ENCODE measurements at places on chromosomes 2 and 18.

DNA sequence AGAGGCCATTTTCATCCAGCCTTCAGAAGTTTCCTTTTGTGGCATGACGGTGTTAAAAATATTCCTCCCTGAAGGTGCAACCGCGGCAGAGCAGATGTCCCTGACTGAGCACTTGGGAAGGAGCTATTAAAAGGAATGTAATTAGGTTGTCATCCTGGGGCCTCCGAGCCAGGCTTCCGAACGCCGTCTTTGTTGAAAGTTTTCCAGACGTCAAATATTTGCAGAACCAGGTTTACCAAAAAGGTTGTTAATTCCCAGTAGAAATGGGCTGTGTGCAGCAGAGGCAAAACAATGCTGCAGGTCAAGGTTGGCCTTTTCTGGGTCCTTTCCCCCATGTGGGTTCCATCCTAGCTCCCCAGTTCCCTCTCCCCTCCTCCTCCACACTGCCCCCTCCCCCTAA lies 110.0 kb upstream of the STPG4 start:
- no peak for DNase-seq

DNA sequence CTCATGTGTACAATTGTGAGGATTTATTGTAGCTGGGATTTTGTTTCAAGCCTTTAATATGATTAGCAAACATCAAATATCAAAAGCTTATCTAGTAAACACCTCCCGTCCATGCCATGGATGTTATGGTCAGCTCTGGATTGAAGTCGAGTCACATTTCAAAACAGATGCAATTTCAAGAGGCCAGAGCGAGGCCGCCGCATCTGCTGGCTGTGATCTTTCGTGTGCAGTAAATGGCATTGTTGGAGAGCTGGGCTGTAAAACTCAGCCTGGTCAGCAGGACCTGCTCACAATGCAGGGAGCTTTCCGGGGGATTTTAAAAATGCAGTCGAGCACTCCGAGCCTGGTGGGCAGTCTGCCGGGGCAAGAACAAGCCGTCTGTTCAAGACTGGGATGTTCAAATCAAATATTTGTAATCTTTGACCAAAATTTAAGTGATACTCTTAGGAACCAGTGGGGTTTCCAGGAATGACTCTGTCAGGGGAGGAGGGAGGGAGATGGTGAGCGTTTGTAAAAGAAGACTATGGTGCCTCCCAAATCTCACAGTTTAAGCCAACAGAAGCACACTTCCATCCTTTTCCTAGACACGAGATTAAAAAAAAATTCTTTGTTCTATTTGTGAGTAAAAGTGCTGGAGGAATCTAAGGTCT lies 97.6 kb downstream of the MYCN start:
- DNase-seq, result no peak

DNA sequence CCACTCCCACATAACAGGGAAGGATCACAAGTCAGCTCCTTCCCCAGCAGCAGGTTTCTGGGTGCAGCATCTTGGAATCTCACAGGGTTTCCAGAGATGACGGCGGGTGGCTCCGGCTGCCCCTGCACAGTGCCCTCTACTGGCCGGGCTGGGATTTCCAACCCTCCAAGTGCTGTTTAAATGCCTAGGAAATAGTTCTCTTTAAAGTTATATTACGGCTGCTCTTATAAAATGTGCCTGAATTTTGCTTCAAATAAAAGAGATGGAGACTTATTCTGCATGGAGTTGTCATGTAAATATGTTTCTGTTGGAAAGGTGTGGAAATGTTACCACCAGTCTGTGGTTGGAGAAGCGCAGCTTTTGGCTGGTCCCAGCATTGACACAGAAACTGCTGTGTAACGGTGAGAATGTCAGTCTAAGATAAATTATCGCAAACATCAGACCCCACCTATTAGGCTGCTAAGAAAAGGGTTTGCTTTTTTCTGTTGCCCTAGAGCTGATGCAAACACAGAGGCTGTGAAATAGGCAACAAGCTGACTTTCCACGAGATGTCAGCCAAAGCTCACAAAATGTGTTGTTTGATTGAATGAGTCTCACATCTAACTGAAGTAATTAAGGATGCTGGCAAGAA lies 3.3 kb upstream of the HJURP start:
- no peak for DNase-seq

- no peak for DNase-seq
These were observed 109.5 kb downstream of the SP3 start for GRCh38 chr2:173855661-173856060.

DNA sequence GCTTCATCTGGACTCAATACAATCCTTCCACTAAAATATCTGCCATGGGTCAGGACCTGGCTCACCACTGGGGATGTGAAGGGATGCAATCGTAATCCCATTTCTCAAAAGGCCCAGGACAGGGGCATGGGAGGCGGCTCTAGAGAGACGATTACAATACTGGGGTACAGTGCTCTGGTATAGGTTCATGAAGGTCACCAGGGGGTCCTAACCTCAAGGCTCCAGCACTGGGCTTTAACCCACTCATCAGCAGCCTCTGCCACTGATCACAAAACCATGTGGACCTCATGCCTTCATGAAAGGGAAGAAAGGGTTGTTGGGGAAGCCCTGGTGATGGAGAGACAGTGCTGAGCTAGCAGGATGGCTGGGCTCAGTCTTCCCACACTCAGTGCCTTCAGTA lies 48.8 kb downstream of the ADD2 start:
- no peak for DNase-seq

GRCh38 chr2:151102226-151102625 lies 159.4 kb downstream of the RBM43 start:
- DNase-seq, result no peak

GRCh38 chr18:55651236-55651635 lies 63.2 kb upstream of the TCF4 start:
- no peak for DNase-seq

DNA sequence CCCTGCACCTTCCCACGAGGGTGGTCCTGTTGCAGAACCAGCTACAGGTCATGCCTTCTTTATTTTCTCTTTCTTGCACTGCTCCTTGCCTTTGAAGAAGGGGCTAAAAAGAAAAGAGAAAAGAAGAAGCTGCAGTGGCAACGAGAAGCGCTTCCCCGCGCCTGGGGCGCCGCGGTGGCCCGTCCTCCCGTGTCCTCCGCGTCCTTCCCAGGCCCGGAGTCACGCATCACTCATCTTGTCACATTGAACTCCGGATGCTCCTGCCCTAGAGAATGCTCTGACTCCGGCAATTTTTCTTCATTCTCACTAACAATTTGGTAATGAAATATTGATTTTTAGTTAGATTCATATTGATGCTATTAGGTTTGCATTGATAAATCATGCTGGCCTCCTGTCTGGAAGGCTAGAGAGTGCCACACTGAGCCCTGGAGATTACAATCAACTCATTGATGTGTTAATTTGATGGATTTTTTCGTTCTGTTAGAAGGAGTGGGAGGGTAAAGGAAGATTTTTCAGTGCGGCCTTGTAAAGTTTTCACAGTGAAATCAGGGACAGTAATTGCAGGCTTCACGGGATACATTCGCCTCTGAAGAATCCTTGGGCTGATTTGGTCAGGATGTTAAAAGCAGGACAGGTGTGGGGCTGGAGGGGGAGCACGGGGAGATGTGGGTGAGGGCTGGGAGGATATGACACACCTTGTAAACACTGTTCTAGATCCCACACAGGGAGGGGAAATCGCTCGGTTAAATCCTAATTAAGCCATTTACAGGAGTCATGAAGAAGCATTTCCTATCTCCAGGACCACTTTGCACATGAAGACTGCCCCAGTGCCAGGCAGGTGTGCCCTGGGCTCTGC lies 349.3 kb downstream of the ZNF516 start:
- no peak for DNase-seq

DNA sequence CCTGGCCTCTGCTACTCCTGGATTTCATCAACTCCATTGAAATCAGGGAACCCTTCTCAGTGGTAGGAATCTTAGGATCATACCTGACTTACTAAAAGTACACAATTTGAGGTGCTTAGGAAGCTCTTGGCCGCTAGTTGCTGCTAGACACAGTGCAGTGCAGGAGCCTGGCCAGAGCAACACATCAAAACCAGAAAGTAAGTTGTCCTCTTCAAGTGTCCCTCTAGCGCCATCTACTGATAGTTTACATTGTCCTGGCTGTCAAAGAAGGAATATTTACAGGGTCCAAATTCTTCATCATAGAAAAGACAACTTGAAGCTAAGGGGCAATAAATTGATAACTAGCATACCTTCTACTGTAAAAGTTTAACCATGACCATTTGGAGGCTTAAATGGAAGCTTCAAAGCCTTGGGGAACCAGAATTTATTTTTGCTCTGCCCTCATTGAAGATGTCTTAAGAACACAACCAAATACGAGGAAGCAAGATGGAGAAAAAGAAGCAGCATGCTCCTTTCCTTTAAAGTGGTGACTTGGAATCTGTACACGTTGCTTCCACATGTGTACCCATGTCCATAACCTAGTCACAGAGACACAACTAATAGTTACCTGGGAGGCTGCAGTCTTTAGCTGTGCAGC lies 889.1 kb upstream of the GCFC2 start:
- no peak for DNase-seq

DNA sequence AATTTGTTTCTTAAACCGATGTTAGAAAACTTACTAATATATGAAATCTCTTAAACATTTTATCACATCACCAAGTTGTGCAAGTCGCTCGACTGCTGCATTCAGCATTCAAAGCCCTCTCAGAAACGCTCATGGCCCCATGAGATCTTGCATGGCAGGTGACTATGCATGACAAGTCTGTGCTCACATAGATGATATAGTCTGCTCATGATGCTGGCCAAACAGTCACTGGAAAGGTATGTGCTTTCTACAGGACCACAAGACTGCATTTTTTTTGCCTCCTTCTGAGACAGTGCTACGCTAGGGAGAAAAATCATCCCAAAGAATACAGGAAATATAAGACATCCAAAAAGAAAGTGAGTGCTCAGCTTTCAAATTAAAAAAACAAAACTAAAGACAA lies 98.3 kb upstream of the ZBTB14 start:
- DNase-seq, result no peak

GRCh38 chr2:190420801-190421200 lies 12.6 kb downstream of the MFSD6 start:
- no peak for DNase-seq

DNA sequence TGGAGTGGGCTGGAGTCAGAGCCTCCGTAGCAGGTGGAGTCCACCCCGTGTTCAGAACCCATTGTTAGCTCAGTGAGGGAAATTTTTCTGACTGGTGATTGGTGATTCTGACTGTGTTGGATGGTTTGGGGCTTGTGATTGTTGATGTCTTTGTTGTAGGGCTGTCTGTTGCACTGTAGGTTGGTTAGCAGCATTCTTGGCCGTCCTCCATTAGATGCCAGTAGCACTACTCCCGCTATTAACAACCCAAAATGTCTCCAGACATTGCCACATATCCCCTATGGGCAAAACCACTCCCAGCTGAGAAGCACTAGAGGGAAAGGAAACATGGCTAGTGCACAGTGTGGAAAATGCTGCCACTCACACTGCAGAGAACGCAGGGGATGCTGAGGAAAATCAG lies 51.7 kb downstream of the ARMC9 start:
- DNase-seq, result no peak

- no peak for DNase-seq
These were observed 68.6 kb downstream of the SMIM21 start for GRCh38 chr18:75358928-75359327.

GRCh38 chr2:44894058-44894457 lies 47.4 kb upstream of the SIX3 start:
- no peak for DNase-seq

DNA sequence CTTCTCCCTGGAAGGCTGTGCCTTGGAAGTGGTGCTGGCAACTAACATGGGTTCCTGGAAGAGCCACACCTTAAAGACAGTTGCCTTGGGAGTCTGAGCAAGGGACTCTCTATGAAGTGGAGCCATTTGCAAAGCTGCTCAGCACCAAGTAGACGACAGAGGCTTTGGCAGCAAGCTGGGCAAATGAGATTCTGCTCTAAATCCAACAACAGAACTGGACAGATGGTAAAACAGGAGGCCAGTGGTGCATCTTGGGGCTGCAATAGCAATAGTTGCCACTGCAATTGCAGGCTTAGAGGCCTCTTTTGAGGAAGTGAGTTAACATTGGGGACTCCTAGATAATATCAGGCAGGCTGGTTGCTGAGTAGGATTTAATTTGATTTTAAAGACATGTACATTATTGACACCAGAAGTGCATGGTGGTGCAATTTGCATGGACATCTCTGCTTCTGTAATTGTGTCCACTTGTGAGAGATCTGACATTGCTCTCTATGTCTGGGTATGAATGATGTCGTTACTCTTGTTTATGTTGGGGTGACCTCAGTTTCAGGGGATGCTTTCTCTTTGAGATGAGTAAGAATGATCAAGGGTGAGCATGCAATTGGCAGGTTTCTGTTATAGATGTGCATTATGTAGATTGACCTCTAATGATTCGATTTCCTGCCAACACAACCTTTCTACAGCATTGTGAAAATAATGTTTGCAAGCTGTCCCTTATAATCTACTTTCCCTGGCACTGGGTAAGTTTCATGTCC lies 568.3 kb upstream of the MEX3C start:
- DNase-seq, result no peak

- DNase-seq, result no peak
These were observed 3.1 kb downstream of the CXCR2 start for GRCh38 chr2:218128781-218129457.

- no peak for DNase-seq
These were observed 178.5 kb downstream of the DIS3L2 start for GRCh38 chr2:232139786-232140562.

DNA sequence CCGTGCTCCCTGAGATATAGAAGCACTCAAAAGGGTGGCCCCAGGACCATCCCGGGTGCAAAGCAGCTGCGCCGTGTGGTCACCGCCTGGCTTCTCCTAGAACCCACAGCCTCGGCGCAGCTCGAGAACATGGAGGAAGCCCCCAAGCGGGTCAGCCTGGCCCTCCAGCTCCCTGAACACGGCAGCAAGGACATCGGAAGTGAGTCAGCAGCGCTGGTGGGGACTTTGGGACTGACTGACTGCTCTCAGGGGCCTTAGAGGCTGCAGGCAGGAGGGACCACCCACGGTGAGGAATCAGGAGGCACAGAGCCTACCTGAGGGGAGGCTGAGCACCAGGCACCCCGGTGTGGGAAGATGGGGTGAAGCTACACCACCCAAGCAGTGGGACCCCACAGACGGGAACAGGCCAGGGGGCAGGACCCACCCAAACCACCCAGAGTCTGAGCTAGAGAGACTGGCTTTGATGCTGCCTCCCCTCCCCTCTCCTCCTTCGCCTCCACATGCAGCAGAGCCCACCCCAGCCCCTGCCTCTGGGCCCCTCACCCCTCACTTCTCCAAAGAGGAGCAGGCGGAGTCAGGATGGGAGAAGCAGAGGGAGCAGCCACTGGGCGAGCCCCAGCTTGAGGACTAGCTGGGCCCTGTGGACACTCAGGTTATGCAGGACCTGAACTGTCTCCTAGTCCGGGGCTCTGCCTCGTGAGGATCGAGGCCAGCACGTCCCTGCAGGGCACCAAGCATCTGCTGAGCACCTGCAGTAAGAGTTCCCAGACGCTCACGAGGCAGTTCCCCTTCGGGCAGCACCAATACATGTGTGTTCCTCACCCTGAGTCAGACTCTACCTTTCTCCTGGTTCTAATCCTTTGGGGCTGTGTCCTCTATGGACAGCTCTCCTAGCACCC lies 28.7 kb downstream of the MTERF4 start:
- DNase-seq, result no peak

DNA sequence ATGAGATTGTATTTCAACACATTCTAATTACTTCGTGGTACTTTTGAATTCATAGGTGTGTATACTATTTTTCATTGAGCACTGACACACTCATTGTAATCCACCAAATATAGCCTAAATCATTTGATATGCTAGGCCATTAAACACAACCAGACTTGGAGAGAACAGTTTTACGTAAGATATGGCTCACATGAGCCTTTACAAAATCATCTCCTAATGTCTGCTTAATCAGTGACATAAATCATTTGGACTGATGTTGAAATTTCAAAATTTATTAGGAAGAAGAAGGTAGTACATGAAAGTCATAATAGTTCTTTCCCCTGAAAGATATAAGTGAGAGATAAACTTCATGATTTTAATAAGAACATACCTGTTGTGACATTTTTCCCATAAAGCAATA lies 550.2 kb upstream of the LINC00305 start:
- DNase-seq, result no peak

Data from stimulated activated CD4-positive, alpha-beta T cell treated with anti-CD3 and anti-CD28 coated beads, Interleukin-1b, Interleukin-23, amount 100 ng/mL, for 1 hour (primary cell).